D721Med (cell line): ENCODE measurements at places on chromosomes 3 and 15.

- no peak for DNase-seq
These were observed 59.0 kb downstream of the RORA start for GRCh38 chr15:61169904-61170695.

DNA sequence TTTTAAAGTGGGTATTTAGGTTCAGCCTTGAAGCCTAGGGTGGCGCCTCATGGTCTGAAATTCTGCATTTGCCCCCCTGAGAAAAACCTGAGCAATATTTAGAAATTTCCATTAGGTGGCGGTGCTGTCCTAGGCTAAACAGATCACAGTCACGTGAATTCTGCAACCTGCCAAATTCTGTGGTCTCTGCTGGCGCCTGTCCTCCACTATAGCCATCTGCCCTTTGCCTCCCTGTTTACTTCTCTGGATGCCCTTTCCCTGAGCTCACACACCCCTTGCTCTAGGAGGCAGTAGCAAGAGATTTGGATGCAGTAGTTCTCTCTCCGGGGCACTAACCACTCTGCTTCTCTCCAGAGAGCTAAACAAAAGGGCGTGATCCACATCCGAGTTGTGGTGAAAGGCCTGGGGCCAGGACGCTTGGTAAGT, 9.1 kb downstream of the MRPS11 start:
- DNase-seq: no peak

- no peak for DNase-seq
These were observed 354.7 kb downstream of the MCTP2 start for GRCh38 chr15:94586099-94586498.

DNA sequence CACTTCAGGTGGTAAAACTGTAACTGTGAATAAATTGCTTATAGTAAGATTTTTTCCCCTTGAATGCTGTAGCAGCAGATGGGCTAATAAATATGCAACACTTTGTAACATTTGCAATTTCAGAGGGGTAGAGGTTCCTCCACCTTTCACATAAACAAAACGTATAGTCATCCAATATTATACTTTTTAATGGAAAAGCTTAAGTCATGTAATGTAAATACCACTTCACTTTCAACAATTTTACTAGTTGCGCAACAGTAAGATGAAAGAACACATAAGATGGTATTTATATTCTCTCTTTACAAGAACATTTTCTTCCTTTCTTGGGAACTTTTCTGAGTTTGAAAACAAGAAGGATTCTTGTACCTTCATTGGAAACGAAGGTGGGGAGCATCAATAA, 56.6 kb upstream of the FAM3D start:
- no peak for DNase-seq

GRCh38 chr3:67468511-67468910, 185.9 kb downstream of the SUCLG2 start:
- no peak for DNase-seq

DNA sequence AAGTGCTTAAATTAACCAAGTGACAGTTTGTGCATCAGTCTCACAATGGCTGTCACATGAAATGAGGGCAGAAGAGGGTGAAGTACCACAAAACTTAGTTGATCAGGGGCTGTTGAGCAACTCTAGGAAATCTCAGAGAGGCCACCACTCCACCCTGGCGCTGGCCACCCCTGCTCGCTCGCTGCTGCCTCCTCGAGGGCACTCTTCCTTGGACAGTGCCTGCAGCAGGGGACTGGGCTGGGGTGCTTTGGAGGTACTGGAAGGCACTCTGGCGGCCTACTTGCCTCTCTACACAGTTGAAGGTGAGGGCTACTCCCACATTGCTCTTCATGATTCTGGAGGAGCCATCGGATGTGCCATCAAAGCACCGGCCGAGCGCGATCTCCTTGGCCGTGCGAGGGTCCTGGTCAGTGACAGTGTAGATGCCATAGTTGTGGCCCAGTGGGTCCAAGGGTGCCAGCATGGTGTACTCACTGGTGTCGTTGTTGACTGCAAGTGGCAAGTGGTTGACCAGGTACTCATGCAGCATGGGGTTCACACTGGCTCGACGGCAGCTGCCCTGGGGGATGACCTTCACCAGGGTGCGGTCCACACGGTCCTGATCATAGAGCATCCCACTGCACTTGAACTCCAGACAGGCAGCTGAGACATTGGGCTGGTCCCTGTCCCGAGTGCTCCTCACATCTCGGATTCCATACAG, 11.6 kb upstream of the CLPX start:
- DNase-seq: no peak
